Uterus (tissue), 4 donors: ENCODE measurements at places on chromosomes 3 and 15.

GRCh38 chr3:187987924-187988323 lies 166.0 kb upstream of the LPP start:
- no peak overlapping the region for H3K27ac ChIP-seq
- DNase-seq, result no peak
- H3K4me3 ChIP-seq, result no peak overlapping the region
- H3K4me1 ChIP-seq, result no peaks in the 10 kb centered on the region
- no peaks in the 10 kb centered on the region for H3K36me3 ChIP-seq
- H3K27me3 ChIP-seq, result no peaks in the 10 kb centered on the region

- no peaks in the 10 kb centered on the region for H3K27me3 ChIP-seq
- no peak overlapping the region for H3K27ac ChIP-seq
- DNase-seq, result no peak
- no peak overlapping the region for H3K4me3 ChIP-seq
- no peaks in the 10 kb centered on the region for H3K36me3 ChIP-seq
Measured at GRCh38 chr15:64193971-64194370, 31.1 kb upstream of the PPIB start.

DNA sequence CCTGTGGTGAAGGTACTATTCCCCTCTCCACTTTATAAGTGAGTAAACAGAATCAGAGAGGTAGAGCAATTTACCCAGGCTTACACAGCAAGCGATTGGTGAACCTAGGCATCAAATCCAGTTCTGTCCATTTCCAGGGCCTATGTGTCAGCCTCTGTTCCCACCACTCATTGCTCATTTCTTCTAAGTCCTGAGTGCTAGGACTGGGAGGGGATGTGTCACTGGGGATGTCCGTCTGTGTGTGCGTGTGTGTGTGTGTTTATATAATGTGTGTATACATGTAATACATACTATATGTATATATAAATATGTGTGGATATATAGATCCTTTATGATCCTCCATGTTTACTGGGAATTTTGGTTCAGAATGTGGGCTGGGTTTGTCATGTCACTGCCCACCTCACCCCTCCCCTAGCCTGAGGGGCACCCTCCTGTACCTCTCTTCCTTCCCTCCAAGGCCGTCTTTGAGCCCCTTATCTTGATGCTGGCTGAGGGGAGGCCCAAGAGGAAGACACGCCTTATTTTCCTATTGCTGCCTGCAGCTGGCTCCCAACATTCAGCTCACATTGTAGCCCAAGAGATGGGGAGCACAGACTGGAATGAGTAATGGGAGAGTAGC lies 2.1 kb downstream of the TMEM43 start:
- peaks cover 16% of the 10 kb centered on the region for H3K4me1 ChIP-seq
- peak overlapping the region; percentile 84 for H3K4me3 ChIP-seq
- DNase-seq, result no peak
- H3K27me3 ChIP-seq, result no peaks in the 10 kb centered on the region

- H3K27ac ChIP-seq, result no peak overlapping the region
- DNase-seq, result peak; percentile 55
- no peaks in the 10 kb centered on the region for H3K4me1 ChIP-seq
- H3K27me3 ChIP-seq, result no peaks in the 10 kb centered on the region
- no peaks in the 10 kb centered on the region for H3K36me3 ChIP-seq
- peak overlapping the region; percentile 28 for H3K4me3 ChIP-seq
Measured at GRCh38 chr3:5095886-5096285, 26.2 kb upstream of the ARL8B start.

GRCh38 chr15:63019511-63020109 lies 22.9 kb upstream of the TPM1 start:
- no peak for DNase-seq
- H3K36me3 ChIP-seq, result no peaks in the 10 kb centered on the region
- H3K4me1 ChIP-seq, result no peaks in the 10 kb centered on the region
- no peak overlapping the region for H3K27ac ChIP-seq

- H3K27ac ChIP-seq, result no peak overlapping the region
- no peaks in the 10 kb centered on the region for H3K4me1 ChIP-seq
Measured at GRCh38 chr15:47788685-47789084, 71.4 kb downstream of the SEMA6D start.

GRCh38 chr3:183123891-183124290 lies 24.6 kb upstream of the MCCC1 start:
- H3K27ac ChIP-seq, result no peak overlapping the region
- no peaks in the 10 kb centered on the region for H3K36me3 ChIP-seq
- no peaks in the 10 kb centered on the region for H3K4me1 ChIP-seq
- no peak for DNase-seq

GRCh38 chr3:175046601-175047000 lies 187.5 kb downstream of the NAALADL2 start:
- no peaks in the 10 kb centered on the region for H3K4me1 ChIP-seq
- no peaks in the 10 kb centered on the region for H3K27me3 ChIP-seq
- no peak overlapping the region for H3K4me3 ChIP-seq
- peak overlapping the region; percentile 7 for H3K27ac ChIP-seq

- H3K4me3 ChIP-seq, result no peak overlapping the region
- H3K36me3 ChIP-seq, result no peaks in the 10 kb centered on the region
- H3K4me1 ChIP-seq, result no peaks in the 10 kb centered on the region
- no peak overlapping the region for H3K27ac ChIP-seq
- H3K27me3 ChIP-seq, result no peaks in the 10 kb centered on the region
Measured at GRCh38 chr3:65810302-65810701, 228.4 kb downstream of the MAGI1 start.

DNA sequence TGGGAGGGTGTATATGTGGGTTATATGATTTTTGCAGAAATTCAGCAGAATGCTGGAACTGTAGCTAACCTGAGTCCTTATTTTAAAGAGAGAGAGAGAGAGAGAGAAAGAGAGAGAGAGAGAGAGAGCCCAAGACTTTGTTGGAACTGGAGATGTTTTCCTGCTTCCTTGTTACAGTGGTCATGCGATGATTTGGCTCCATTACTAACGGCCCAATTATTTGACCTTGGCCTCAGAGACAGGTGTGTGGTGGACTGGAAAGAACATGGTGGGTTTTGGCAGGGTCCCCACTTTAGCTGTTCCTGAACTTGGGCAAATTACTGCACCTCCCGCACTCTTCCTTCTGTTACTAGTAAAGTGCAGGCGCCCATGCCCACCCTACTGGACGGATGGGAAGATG lies 14.8 kb upstream of the ACSBG1 start:
- H3K4me3 ChIP-seq, result no peak overlapping the region
- no peaks in the 10 kb centered on the region for H3K4me1 ChIP-seq
- no peaks in the 10 kb centered on the region for H3K27me3 ChIP-seq
- no peaks in the 10 kb centered on the region for H3K36me3 ChIP-seq
- DNase-seq, result no peak
- no peak overlapping the region for H3K27ac ChIP-seq

DNA sequence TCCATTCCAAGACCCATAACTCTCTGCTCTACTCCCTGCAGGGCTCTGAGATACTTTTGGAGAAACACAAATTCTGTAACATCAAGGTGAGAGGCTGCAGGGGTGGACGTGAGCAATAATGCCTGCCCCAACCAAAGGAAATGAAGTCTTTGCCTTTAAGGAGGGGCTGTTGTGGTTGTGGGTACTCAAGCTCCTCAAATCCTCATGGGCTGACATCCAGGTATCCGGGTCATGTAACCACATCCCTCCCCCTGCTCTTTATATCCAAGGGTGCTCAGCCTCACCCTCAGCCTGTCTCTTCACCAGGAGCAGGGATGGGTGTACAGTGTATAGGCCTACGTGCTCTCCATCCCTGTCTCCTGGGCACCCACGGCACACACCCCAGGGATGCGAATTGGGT lies 32.3 kb downstream of the NOX5 start:
- H3K27ac ChIP-seq, result no peak overlapping the region
- H3K27me3 ChIP-seq, result no peaks in the 10 kb centered on the region
- no peaks in the 10 kb centered on the region for H3K36me3 ChIP-seq
- no peak overlapping the region for H3K4me3 ChIP-seq

DNA sequence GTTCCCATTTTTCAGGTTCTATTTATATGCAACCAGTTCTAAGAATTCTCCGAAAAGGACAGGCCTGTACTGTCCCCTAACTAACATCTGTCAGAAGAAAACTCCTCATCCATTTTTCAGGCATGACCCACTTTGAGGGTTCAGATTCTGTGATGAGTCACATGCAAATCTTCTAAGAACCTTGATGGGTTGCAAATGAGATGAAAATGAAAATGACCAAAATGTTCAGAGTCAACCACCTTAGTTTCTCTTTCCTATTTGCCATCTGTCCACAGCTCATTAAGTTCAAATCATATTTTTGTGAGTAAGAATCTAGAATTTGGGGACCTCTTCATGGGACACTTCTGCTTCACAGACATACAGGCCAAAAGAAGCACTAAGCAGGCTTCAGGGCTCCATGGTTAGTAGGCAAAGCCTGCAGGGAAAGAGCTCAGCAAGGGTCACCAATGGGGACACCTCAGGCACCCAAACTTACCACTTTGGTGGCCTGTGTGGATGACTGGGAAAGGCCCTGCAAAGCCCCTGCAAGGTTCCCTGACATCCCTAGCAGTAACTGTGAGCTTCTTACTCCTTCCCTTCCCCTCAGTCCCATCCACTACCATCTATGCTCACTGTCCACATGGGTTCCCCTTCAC lies 122.0 kb downstream of the WDR76 start:
- no peak overlapping the region for H3K27ac ChIP-seq
- DNase-seq, result no peak
- no peaks in the 10 kb centered on the region for H3K4me1 ChIP-seq
- H3K36me3 ChIP-seq, result no peaks in the 10 kb centered on the region

- no peak for DNase-seq
- H3K36me3 ChIP-seq, result no peaks in the 10 kb centered on the region
- H3K4me1 ChIP-seq, result no peaks in the 10 kb centered on the region
Measured at GRCh38 chr3:153273217-153273616, 111.2 kb downstream of the RAP2B start.

- H3K27ac ChIP-seq, result peak overlapping the region; percentile 50
- DNase-seq, result peak; percentile 70
- H3K27me3 ChIP-seq, result no peaks in the 10 kb centered on the region
- H3K4me3 ChIP-seq, result no peak overlapping the region
- no peaks in the 10 kb centered on the region for H3K36me3 ChIP-seq
- no peaks in the 10 kb centered on the region for H3K4me1 ChIP-seq
Measured at GRCh38 chr3:8482960-8483665, 18.5 kb upstream of the LMCD1 start.

GRCh38 chr3:102141096-102141927 lies 292.0 kb downstream of the NFKBIZ start:
- peaks cover 7% of the 10 kb centered on the region for H3K4me1 ChIP-seq
- DNase-seq, result no peak
- H3K27me3 ChIP-seq, result no peaks in the 10 kb centered on the region
- no peak overlapping the region for H3K4me3 ChIP-seq

GRCh38 chr3:84077479-84077878 lies 881.3 kb upstream of the CADM2 start:
- no peak overlapping the region for H3K27ac ChIP-seq
- no peak for DNase-seq
- H3K36me3 ChIP-seq, result no peaks in the 10 kb centered on the region

- H3K4me3 ChIP-seq, result no peak overlapping the region
- DNase-seq, result no peak
- no peaks in the 10 kb centered on the region for H3K4me1 ChIP-seq
- no peaks in the 10 kb centered on the region for H3K36me3 ChIP-seq
- no peak overlapping the region for H3K27ac ChIP-seq
Measured at GRCh38 chr15:98628216-98628615, 20.1 kb upstream of the IGF1R start.

- H3K27me3 ChIP-seq, result no peaks in the 10 kb centered on the region
- no peak overlapping the region for H3K27ac ChIP-seq
Measured at GRCh38 chr3:193948459-193948858, 187.5 kb upstream of the HES1 start.

- no peaks in the 10 kb centered on the region for H3K4me1 ChIP-seq
- H3K27me3 ChIP-seq, result no peaks in the 10 kb centered on the region
- DNase-seq, result no peak
- no peaks in the 10 kb centered on the region for H3K36me3 ChIP-seq
- no peak overlapping the region for H3K27ac ChIP-seq
- no peak overlapping the region for H3K4me3 ChIP-seq
Measured at GRCh38 chr3:12901623-12902045, 60.3 kb upstream of the RPL32 start.

- H3K27ac ChIP-seq, result no peak overlapping the region
- H3K36me3 ChIP-seq, result no peaks in the 10 kb centered on the region
- no peak for DNase-seq
Measured at GRCh38 chr3:99953596-99953995, 135.9 kb downstream of the CMSS1 start.

DNA sequence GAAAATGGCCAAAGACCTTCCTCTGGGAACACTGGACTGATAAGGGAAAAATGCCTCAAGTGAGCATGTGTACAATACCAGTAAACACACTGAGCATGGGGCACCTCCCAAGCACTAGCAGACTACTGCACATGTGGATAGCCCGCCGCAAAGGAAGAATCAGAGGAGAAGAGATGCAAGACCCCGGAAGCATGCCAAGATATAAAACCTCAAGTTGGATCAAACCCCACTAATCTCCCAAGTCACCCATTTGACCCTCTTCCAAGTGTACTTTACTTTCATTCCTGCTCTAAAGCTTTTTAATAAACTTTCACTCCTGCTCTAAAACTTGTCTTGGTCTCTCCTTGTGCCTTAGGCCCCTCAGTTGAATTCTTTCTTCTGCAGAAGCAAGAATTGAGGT lies 121.1 kb upstream of the PLAAT1 start:
- H3K4me3 ChIP-seq, result no peak overlapping the region
- no peaks in the 10 kb centered on the region for H3K27me3 ChIP-seq
- H3K36me3 ChIP-seq, result no peaks in the 10 kb centered on the region
- no peaks in the 10 kb centered on the region for H3K4me1 ChIP-seq

DNA sequence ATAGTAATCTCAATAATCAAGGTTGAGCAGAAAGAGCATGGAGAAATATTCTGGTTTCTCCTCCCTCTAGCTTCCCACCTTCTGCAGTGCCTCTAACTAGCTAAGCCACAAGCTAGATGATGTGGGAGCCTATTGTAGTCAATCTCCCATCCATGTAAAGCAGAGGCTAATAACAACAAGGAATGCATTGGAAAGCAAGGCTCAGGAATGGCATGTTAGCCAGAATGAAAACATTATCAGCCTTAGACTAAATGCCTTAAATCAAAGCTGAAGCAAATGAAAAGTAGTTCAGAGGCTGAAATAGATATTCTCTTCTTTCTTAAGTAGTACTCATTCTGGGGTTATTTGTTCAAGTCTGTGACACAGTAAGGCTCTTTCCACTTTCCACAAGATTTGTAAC lies 350.3 kb upstream of the DPPA4 start:
- no peak for DNase-seq
- no peak overlapping the region for H3K27ac ChIP-seq
- H3K27me3 ChIP-seq, result no peaks in the 10 kb centered on the region
- no peaks in the 10 kb centered on the region for H3K36me3 ChIP-seq
- no peak overlapping the region for H3K4me3 ChIP-seq

GRCh38 chr3:192246847-192247559 lies 480.3 kb downstream of the FGF12 start:
- no peak overlapping the region for H3K27ac ChIP-seq
- H3K4me1 ChIP-seq, result no peaks in the 10 kb centered on the region
- no peak overlapping the region for H3K4me3 ChIP-seq
- no peak for DNase-seq
- H3K36me3 ChIP-seq, result no peaks in the 10 kb centered on the region

- no peaks in the 10 kb centered on the region for H3K27me3 ChIP-seq
- H3K4me1 ChIP-seq, result no peaks in the 10 kb centered on the region
- H3K36me3 ChIP-seq, result no peaks in the 10 kb centered on the region
- H3K27ac ChIP-seq, result no peak overlapping the region
Measured at GRCh38 chr15:58269455-58270414, 131.6 kb downstream of the AQP9 start.

- H3K36me3 ChIP-seq, result no peaks in the 10 kb centered on the region
- no peak overlapping the region for H3K4me3 ChIP-seq
- H3K27ac ChIP-seq, result no peak overlapping the region
- H3K27me3 ChIP-seq, result no peaks in the 10 kb centered on the region
Measured at GRCh38 chr3:12974334-12974733, 98.9 kb downstream of the IQSEC1 start.
